ENCODE measurements at places on chromosomes 11 and 22.

DNA sequence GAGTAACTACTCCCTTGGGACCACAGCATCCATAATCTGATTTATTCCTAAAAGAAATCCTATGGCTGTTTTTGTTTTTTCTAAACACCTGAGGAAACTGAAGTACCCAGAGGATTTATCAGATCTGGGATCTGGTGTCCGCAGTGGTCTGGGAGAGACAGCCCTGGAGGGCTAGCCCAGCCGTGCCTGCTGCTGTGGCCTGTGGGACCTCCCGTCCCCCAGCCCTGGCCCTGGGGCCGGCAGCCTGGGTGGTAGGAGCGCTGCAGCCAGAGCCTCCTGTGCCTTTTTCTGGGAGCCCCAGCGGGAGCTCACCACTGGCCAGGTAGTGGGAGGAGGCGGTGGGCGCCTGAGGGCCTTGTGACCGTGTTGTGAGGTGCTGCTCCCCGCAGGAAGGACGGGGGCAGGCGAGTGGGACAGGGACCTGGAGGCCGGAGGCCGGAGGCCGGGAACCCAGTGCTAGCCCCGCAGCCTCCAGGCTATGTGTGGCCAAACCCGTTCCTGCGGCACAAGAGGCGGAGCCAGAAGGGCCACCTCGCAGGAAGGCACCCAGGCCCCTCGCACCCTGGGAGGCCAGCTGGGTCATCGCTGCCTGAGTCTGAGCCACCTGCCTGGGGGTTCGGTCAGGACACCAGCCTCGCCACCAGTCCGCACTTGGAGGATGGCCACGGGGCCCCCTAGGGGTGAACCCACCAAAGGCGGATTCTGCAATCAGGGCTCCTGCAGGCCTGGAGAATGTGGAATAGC lies 18.2 kb upstream of the C11orf96 start:
- no peak for DNase-seq

DNA sequence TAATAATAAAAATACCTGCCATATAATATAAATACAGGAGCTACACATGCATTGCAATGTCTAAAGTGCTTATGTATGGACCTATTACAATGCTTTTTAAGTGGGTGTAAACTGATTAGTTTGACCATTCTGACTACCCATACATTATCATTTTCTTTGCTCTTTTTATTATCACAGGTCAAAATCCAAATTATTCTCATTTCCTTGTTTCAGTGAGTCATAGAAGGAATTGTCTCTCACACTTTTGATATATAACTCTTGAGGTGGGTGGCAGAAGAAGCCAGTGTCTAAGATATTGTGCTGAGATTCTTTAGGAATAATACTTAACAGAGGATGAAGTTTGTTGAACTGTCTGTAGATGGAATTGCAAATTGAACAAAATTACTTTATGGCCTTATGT lies 35.6 kb downstream of the GAS2 start:
- DNase-seq: no peak

DNA sequence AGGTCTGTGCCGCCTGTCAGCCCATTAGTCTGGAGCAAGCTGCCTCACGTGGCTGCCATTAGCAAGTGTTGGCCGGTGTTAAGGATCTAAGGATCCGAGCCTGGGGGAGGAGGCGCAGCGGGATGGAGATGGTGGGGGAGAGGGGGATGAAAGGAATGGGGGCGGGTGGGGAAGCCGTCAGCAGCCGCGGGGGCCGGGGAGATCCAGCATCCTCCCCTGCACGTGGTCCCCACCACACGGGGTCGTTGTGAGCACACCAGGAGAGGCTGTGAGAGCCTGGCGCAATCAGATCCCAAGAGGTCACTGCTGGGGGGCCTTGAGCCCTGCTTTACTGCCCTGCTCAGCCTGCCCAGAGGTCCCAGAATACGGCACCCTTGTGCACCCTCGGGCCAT lies 7.3 kb downstream of the CABP7 start:
- peak; percentile 76 for DNase-seq

- DNase-seq: no peak
Observed at GRCh38 chr11:34665077-34665835, 44.4 kb downstream of the EHF start.

DNA sequence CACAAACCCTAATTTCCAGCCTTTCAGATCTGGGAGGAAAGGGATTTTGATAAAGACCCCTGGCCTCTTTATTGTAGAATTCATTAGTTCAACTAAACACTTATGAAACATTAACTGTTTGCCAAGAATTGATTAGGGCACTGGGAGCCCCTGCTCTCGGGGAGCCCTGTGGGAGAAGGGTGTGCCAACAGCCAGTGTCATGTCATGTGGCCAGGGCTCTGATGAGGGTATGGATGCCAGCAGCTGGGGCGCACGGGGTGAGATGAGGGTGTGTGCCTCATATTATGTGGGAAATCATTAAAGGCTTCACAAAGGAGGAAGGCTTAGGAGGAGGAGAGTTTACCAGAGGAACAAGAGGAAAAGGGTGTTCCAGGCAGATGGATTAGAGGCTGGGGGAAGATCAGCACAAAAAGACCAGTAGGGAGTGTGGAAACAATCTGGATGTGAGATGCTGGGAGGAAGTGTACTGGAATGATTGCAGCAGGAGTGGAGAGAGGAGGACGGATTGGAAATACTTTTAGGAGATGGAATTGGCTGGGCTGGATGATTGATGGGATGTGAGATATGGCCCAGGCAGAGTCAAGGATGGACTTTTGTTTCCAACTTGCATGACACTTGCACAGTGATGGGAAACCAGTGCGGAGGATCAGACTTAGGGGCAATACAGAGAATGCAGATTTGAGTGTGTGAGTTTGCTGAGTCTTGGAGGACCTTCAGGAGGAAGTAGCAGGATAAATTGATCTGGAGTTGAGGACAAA lies 137.8 kb downstream of the CSNK2A3 start:
- no peak for DNase-seq

GRCh38 chr11:87425943-87426342 lies 388.2 kb downstream of the TMEM135 start:
- no peak for DNase-seq

DNA sequence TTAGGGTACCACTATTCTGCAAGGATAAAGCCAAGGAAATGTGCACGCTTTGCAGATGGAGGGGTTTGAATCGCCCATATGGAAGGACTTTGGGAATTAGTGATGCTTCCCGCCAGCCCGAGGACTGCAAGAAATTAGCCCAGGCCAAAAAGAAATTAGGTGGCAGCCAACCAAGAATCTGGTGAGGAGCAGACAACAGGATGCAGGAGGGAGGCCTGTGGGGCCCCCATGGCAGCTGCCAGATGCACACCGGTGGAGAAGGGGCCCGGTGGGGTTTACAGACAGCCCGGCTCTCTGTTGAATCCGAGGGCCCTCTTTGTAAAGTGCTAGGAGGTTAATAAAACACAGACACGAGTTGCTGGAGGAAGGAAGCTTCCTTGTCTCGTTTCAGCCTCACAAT lies 73.5 kb downstream of the TIMP3 start:
- no peak for DNase-seq

DNA sequence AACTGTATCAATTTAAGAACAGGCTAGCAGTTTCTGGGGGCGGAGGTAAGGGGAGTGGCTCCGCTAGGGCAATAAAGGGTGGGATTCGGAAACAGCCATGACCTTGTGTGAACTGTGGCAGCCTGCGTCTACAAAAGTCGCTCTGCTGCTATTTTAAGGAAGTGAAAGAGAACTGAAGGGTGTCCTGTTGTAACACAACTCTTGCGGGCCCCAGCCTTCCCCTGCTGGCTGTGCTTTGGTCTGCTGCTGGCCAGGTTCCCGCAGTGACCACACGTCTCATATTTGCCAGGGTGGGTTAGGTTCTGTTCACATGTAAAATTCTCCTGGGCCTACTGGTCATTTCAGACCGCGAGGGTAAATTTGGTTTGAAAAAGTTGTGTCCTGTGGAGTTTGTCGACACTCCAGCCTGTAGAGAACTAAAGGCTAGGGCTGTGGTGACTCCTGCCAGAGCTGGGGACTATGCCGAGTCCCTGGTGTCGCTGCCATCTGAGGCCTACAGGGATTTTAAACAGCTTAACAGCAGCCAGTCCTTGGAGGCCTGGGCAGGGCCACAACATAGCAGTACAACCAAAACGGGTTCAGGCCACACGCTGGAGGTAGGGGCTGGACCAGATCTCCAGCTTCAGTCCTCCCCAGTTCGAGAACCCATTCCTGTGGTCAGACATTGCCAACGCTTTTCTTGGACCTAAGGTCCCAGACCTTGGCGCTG lies 1.1 kb upstream of the PPFIBP2 start:
- DNase-seq: no peak

- DNase-seq: peak; percentile 61
Observed at GRCh38 chr11:119888119-119888518, 159.1 kb upstream of the NECTIN1 start.

- DNase-seq: no peak
Observed at GRCh38 chr11:70226183-70226582, 23.1 kb downstream of the FADD start.

GRCh38 chr22:46622081-46622521 lies 1.9 kb downstream of the GRAMD4 start:
- DNase-seq: peak; percentile 49

Data from brain (organoid and tissue), 16 donors.